ENCODE measurements at places on chromosomes 7 and 10.

DNA sequence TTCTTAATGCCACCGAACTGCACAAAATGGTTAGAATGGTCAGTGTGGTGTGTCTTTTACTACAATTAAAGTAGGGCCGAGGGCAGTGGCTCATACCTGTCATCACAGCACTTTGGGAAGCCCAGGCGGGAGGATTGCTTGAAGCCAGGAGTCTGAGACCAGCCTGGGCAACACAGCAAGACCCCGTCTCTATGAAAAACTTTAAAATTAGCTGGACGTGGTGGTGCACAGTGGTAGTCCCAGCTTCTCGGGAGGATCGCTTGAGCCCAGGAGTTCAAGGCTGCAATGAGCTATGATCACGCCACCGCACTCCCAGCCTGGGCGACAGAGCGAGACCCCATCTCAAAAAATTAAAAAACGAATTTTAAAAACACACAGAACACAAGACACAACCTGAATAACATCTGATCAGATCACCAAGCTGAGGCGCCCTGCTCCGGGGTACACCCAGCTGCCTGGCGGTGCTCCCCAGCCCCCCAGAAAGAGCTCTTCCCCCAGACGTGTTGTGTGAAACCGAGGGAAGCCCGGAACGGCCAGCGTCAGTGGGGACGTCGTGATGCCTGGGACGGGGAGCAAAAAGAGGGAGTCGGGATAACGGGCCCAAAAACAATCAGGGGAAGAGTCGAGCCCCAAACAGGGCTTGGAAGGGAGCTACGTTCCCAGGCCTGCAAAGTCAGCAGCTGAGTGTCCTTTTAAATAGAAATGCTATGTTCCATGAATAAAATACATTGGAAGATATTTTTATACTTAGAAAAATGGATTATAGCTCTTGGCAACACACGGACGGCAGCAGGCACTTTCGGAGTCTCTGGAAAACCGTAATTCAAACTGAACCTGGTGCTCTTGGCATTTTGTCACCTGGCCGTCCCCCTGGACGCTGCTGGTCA lies 80.7 kb upstream of the PDGFA start:
- no peak for DNase-seq

DNA sequence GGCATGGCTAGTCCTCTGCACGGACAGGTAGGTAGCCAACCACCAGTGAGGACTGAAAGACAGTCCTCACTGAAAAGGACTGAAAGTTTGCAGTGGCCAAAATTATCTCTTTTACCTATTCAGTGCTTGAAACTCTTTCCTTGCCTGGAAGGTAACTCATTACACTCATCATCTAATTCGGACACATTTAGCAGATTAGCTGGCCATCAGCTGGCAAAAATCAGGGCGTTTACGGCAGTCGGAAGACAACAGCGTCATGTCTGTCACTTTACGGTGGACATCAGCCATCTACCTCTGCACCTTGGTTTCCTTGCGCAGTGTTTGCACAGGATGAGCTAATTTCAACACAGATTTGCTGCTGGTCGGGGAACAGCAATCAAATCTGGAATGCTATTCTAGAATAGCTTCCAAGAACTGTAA lies 740 bp downstream of the ANXA7 start:
- DNase-seq = peak; percentile 67

GRCh38 chr10:7464691-7465090 lies 53.9 kb upstream of the SFMBT2 start:
- DNase-seq = no peak

DNA sequence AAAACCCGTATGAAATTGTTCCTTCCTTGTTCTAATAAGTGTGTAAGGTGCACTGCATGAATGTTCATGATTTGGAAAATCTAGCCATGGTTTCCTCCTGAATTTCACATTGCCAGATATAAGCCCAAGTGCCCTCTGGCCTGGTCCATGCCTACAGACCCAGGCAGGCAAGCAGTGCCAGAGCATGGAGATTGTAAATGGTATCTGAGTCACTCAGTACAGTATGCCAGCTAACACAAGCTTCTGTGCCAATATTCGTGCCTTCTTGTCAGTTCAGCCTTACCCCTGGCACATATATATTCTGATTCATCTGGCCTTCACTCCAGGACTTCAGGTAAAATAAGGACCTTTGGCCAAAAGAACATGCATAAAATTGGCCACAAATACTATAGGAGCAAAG lies 38.4 kb upstream of the PDE1C start:
- DNase-seq = no peak

DNA sequence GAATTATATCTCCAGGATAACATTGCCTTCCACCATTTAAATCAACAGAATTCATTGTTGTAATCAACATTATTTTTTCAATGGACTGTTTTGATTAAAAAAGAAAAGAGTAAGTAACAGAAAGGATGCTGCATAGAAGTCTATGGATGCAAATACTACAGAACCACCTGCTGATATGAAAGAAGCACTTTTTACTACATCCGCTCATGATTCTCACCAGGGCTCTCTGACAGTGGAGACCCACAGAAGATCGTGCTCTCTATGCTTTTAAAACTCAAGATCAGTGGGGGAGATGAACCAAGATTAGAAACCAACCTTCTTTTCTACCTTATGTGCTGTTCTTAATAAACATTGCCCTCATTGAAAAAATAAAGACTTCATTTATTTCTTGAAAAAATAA lies 24.4 kb downstream of the RHOBTB1 start:
- DNase-seq = no peak

DNA sequence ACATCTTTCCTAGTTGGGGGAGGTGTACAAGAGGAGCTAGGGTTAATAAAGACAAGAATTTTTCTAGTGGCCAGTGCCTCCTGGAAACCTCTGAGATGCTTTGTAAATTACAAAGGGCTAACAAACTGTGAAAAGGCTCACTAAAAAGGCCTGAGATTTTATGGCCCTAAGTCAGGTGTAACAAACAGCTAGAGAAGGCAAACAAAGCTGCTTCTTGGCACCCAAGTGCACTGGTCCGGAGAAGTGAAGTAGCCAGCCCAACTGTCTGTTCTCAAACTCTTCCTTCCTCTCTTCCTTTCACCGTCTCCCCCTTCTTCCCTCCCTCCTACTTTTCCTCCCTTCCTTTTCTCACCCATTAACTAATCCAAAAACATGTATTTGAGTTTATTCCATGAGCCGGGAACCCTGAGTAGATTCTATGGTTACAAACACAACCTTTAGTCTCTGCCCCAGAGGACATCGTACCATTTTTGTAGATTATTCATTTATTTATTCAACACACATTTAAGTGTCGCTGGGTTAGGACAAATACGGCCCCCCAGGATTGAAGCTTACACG lies 143.4 kb upstream of the PCGF5 start:
- DNase-seq = no peak

GRCh38 chr10:14600065-14600464 lies 174.6 kb downstream of the FAM107B start:
- no peak for DNase-seq

DNA sequence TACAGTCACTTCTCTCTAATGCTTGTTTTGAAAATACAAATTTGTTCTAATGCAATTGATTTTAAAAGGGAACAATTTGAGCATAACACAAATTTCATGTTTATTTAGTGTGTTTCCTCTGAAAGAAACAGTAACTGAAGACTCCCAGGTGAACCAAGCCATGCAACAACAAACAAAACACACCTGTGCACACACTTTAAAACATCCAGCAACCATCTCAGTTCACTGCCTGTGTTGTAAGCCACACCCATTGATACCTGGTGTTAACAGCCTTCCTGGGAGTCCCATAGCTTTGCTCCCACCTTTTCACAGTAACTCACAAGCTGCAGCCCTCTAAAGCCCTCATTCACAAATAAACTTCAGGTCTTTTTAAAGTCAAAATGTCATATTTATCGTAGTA lies 89.3 kb downstream of the DOCK4 start:
- no peak for DNase-seq

Data from CD4-positive, CD25-positive, alpha-beta regulatory T cell (primary cell).